ENCODE measurements at places on chromosomes 3 and 15.

DNA sequence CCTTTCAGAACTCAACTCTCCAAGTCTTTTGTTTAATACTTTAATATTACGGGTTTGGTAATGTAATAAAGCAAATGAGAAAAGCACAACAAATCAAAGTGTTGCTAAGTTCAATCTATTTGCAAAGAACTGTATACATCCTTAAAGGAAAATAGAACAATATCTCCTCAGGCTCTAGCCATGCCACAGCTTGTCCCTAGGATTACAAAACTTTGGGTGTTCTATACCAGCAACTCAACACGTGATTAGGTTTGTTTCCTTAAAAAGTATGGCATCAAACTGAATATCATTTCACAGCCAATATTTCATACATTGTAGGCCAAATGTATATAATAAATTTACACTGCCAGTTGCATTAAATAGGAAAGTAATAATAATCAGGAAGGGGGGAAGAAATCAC, 418.6 kb upstream of the MDFIC2 start:
- no peak for DNase-seq

DNA sequence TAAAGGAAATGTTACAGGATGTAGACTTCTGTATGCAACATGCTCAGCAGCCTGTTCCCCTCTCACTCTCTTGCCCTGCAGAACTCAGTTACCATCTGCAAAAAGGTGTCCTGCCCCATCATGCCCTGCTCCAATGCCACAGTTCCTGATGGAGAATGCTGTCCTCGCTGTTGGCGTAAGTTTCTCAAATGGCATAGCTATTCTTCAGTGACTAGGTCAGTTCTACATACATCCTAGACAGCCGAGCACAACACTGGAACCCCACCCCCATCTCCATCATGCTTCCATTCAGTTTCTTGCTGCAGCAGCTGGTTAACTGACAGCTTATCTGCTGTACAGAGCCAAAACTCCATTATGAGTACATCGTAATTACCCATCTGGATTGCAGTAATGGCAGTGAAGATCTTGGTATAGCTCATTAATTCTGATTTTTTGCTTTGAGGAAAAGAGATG, 4.5 kb downstream of the THBS1 start:
- no peak for DNase-seq

- no peak for DNase-seq
Measured at GRCh38 chr3:12780751-12781150, 15.7 kb upstream of the CAND2 start.

DNA sequence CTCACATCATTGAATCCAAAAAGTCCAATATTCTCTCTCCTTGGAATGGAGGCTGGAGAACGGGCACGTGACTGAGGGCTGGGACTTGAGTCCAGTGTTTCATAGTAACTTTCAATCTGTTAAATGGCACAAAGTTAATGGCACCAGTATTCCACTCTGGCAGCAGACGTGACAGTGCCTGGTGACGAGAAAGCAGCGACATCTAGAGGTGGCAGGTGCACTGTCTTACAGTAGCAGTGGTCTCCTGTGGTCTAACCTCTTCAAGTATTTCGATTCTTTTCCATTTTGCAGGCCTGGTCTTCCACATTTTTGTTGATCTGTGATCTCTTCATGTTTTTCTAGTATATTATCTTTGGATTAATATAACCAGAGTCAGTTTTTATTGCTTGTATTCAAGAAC, 107.1 kb downstream of the OXSM start:
- peak; percentile 26 for DNase-seq

DNA sequence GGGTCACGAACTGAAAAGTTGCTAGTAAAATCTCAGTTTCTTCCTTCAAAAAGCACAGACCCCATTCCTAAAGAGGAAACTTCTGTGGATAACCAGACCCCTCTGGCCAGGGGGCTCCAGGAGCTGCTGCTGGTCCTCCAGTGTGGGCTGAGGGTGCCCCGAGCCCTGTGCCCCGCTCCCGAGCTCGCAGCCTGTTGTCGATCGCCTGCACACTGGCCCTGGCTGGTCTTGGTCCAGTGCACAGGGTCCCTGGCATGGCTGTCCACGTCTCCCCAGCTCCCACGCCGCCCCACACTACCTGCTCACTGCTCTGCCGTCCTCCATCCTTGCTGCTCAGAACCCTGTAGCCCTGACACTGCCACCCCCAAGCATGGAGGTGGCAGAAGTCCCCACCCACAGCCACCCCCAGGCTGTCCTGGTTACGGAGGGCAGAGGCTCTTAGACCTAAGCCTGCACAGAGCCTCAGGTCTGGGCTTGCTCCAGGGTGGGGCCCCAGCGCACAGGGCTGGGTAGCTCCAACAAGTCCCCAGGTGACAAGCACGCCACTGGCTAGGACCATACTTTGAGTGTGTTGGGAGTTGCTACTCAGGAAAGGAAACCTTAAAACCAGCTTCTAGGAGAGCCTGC, 87.0 kb downstream of the PLXNA1 start:
- DNase-seq: no peak

DNA sequence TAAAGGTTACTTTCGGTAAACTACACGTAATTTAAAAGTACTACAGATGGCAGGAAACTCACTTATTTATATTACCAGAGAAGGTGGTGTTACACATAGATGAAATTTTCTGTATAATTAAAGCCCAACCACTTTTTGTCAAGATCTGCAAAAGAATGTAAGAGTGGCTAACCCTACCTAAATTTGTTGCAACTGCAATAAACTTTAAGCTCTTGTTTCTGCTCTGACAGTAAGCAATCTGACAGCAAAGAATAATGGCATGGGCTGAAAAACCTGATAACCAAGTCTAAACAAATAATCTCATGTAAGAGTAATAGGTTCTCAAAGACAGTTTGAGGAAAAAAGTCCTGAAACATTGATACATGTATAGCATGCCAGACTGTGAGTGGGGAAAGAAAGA, 897.3 kb downstream of the TUSC7 start:
- no peak for DNase-seq

- peak; percentile 68 for DNase-seq
Measured at GRCh38 chr3:195892105-195893043, 16.0 kb downstream of the TNK2 start.

DNA sequence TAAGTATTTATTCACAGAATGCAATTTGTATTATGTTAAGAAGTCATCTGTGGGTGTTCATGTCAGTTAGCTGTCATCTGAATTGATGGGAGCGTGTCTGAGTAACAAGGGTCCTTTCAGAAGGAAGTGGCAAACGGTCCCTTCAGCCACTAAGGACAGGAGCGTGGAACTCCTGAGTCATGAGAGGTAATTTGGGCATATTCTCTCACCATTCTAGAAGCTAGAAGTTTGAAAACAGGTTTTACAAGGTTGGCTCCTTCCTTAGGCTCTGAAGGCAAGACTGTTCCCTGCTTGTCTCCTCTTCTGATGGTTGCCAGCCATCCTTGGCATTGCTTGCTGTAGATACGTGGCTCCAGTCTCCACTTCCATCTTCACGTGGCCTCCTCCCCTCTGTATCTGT, 19.7 kb downstream of the ABHD2 start:
- peak; percentile 23 for DNase-seq

- no peak for DNase-seq
Measured at GRCh38 chr3:64520334-64520733, 167.5 kb downstream of the ADAMTS9 start.

All from hematopoietic multipotent progenitor cell treated with erythropoietin and hydrocortisone succinate and interleukin-3 and kit ligand, for 6 days (in vitro differentiated cells).